ENCODE measurements at places on chromosomes 3 and 15. TPM values are rescaled to one million over a fixed set of nuclear protein-coding genes. Genes with fewer than 3 reads are reported as not detected.

DNA sequence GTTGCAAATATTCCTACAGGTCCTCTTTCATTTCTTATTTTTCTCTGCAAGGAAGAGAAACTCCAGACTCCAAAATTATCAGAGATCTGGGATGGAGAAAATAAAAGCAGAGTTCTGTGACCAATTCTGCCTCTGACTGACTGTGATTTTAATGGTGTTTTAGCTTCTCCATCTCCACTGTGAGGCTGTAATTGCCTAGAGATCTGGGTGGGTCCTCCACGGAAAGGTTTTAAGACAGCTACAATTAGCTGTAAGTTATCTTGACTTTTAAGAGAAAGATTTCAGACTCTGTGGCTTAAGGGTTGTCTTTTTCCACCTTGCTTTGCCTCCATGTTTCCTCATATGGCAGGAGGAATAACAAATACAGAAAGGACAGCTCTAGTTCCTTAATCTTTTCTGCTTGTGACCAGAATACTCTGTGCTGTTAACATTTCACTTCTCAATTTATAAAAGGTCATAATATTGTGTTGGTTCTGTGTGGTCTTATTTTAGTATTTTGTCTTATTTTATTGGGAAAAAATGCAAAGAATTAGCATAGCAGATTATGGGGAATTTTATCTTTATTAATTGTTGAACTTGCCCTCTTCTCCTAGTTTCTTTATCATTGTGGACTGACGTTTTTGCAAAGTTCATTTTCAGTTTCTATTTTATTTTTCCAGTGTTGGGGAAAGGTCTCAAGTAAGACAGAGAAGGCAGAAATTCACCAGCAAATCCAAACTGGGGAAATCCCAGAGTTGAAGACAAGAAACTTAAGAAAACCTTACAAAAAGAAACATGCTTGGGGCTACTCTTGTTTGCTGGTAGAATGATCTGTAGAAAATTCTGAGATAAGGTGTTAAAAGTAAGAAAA is 157.9 kb downstream of the RAP2B start:
- DNase-seq, result no peak

GRCh38 chr3:10019326-10019725 is 6.9 kb upstream of the FANCD2 start:
- DNase-seq, result no peak

DNA sequence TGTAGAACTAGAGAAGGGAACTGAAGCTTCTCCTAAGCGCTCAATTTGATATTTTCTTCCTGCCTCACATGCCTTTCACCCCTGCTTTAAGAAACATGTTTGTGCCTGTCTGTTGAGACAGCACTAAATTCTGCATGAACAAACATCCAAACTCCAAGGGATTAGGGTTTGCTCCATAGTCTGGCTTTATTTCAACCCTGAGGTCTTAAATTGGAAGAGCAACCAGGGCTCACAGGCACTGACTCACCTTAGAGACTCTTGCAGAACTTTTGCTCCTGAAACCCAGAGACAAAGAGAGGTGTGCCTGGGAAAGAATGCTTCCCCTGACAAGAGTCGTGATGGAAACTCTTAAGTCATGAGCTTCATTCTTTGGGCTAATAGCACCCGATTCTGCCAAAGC is 393.9 kb upstream of the MCTP2 start:
- no peak for DNase-seq

- no peak for DNase-seq
Measured at GRCh38 chr3:124577494-124578167, 152.6 kb upstream of the UMPS start.

Gene CNTN4
- total RNA-seq, result 0.18 TPM

Gene SGO1
- total RNA-seq, result 11.6 TPM
